ENCODE measurements at places on chromosomes 12 and 14.

GRCh38 chr14:100074431-100075100 lies 9.3 kb downstream of the EVL start:
- no peak for DNase-seq

DNA sequence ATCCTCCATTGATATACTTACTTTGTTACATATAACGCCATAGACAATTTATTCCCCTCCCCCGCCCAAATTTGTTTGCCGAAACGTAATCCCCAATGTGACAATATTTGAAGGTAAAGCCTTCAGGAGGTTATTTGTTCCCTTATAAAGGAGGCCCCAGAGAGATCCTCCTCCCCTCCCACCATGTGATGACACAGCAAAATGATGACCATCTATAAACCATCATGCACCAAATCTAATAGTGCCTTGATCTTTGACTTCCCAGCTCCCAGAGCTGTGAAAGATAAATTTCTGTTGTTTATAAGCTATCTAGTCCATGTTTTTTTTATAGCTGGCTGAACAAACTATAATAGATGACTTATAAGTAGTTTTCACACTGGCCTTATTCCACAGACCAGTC lies 122.2 kb downstream of the PTPRO start:
- no peak for DNase-seq

GRCh38 chr12:627863-628741 lies 35.1 kb downstream of the NINJ2 start:
- no peak for DNase-seq

- DNase-seq = no peak
Observed at GRCh38 chr12:103627189-103627855, 40.2 kb downstream of the STAB2 start.

- no peak for DNase-seq
Observed at GRCh38 chr14:52783206-52783605, 8.2 kb downstream of the GNPNAT1 start.

DNA sequence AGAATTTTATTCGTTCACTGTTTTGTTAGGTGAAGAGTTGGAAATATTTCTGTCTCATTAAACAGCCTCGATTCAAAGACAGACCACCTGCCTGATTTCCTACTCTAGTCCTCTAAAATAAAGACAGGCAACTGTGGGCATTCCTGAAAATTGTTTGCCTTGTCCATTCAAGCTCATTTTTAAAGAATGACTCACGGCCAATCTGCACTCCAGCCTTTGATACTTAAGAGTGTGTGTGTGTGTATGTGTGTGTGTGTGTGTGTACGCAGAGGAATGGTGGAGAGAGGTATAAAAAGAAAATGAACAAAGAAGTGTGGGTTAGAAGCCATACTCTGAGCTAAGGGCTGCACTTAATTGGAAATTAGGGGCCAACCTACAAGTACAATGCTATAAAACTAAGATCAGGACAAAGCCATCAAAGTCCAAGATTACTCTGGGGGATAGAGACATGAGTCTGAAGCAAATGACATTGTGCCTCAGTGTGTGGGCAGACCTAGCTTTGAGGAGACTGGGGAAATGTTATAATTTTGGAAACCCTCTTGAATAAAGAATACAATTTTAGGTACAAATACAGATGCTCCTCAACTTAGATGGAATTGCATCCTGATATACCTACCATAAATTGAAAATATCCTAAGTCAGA lies 45.6 kb upstream of the SOCS2 start:
- DNase-seq = no peak

GRCh38 chr14:74571901-74572725 lies 39.9 kb downstream of the LTBP2 start:
- no peak for DNase-seq

GRCh38 chr14:74019408-74020137 lies 424 bp downstream of the BBOF1 start:
- DNase-seq = no peak

DNA sequence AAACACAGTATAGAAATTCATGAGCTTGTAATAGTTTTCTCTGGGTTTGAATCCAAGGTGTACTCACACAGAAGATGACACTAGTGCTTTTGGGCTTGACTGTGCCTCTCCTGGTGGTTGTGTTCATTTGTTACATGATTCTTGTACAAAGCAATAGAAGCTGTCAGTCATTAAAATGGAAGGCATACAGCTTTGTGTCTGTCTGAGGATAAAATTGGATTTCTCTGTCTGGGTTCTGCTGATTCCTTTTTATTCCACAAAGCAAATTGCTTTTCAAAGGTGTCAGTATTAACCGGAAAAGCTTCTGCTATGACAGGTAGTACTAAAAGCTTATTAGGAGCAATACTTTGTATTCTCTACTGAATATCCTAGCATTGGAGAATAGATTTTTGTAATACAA lies 361.2 kb downstream of the SLC6A15 start:
- no peak for DNase-seq

DNA sequence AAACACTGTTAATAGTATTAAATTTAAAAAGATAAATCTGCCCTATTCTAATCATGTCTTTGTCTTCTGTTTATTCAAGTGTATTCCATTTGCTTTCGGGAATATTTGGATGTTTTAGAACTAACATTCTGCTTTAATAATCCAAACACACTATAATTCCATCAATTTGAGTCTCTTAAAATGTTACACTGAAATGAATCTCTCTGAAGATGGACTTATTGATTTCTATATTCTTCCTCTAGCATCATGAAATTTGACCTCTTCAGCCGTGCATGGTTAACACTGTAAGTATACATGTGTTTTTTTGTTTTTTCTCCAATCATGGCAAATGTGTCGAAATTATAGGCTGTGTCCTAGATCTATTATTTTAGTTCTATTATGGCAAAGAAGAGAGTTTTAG lies 339.2 kb downstream of the ACSS3 start:
- DNase-seq = no peak

DNA sequence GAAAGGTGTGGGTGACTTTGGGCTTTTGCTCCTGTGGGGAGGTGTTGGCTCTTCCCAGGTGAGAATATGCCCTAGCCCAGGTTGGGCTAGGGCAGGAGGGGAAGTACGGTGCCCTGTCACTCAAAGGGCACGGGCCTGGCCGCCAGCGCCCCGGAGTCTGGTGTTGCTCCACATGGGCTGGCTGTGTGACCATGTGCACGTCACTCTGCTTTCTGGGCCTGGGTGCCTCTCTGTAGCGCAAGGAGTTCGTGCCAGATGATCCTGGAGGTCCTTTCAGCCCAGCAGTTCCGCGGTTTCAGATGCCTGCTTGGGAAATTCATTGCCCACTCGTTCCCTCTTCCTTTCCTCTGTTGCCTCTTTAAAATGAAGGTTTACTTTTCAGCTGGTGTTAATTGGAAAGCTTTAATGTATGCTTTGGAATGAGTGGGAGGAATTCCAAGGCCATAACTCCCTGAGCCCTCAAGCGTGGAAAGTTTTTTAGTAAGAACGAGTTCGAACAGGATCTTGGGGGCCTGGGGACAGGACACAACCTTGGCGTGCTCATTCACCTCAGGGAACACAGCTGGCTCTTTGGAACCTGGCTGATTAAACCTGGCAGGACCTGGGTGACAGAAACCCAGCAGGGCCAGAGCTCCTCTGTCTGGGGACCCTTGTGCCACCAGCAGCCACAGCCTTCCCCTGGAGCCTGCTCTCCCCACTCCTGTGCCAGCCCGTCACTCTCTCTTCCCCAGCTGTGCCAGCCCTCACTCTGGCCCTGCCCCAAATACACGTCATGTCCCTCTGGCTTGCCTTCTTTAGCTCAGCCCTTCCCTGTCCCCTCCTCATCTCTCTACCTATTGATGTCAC lies 42.8 kb downstream of the TSPAN9 start:
- DNase-seq = no peak

DNA sequence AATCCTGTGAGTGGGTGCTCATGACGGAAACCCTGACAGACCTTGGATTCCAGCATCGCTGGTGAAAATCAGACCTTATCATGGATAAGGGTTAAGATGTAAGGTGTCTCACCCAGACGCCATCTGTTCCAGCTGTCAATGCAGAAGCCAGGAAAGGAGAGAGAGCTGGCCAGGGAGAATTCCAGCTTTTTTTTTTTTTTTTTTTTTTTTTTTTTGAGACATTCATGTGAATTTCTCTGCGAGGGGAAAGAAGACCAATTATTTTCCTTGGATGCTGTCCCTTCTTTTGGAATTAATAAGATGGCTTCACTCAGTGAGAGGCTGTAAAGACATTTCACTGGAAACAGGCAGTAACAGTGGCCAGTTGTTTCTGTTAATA lies 1.8 kb downstream of the TRAF3 start:
- no peak for DNase-seq

DNA sequence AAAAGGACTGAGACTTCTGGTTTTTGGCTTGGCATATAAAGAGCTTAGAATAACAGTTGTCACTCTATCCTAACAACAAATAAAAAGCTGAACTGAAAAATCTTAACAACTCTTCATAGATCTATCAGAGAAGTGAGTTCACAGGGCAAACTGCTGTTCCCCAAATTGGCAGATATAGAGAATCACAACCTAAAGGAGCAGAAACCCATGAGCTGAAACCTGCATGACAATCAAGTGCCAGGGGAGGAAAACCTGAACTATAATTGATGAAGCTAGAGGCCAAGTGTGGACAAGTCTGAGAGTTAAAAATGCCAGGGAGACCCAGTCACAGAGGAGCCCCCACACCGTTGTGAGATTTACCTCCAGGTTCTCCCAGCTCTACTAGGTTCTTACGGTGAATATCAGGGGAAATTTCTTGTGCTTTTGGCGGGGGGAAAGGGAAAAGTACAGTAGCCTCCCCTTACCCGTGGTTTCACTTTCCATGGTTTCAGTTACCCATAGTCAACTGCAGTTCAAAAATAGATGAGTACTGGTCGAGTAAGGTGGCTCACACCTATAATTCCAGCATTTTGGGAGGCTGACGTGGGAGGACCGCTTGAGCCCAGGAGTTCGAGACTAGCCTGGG lies 53.9 kb downstream of the ATF7 start:
- no peak for DNase-seq

- no peak for DNase-seq
Observed at GRCh38 chr14:71296184-71296583, 388.9 kb downstream of the PCNX1 start.

DNA sequence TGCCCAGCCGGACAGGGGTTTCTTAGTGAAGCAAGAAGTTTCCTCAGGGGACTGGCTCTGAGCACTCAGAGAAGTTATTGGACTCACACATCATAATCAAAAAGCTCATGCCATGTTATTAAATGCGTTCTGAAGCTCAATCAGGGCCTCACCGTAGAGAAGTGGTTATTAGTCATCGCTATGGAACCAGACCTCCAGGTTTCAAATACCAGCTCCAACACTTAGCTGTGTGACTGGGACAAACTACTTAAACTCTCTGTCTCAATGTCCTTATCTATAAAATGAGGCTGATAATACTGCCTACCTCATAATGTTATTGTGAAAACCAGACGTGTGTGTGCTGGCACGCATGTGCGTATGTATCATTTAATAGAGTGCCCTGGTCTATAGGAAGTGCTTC lies 7.3 kb downstream of the STAT6 start:
- DNase-seq = no peak

GRCh38 chr12:19707948-19708409 lies 268.7 kb downstream of the AEBP2 start:
- no peak for DNase-seq

DNA sequence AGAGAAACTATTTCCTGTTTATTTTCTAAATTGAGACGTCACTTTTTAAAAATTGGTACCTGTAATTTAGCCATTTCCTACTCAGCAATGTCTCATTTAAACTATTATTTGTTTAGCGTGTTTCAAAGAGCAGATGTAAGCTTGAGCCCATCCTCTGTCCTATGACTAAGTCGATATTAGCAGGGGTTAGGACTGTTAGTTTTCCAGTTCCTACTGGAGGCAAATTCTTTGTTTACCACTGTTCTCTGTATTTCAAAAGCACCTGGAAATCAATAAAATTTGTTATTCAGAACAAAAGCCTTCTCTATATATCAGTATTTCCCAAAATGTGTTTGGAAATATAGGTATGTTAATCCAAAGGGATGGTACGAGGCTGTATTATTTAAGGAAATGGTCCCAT lies 42.4 kb downstream of the MDM2 start:
- DNase-seq = no peak

- DNase-seq = no peak
Observed at GRCh38 chr14:89245802-89246201, 171.2 kb downstream of the FOXN3 start.

DNA sequence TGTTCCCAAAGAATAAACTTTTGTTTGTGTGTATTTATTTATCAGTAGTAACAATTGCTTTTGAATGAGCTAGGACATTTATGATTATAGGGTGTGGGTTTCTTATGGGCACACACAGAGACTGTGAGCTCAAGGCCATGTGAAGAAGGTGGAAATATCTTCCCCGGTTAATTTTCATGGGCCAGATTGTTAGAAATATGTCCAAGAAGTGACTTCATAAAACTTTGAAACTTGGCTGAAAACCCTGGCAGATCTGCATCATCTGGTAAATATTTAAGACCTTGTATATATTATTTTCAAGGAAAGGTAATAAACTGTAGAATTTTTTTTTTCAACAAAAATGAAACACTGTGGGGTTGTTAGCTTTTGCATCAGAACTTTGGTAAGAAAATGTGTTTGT lies 53.5 kb upstream of the RNU6-8 start:
- DNase-seq = no peak

- no peak for DNase-seq
Observed at GRCh38 chr12:32444895-32445294, 45.5 kb downstream of the FGD4 start.

DNA sequence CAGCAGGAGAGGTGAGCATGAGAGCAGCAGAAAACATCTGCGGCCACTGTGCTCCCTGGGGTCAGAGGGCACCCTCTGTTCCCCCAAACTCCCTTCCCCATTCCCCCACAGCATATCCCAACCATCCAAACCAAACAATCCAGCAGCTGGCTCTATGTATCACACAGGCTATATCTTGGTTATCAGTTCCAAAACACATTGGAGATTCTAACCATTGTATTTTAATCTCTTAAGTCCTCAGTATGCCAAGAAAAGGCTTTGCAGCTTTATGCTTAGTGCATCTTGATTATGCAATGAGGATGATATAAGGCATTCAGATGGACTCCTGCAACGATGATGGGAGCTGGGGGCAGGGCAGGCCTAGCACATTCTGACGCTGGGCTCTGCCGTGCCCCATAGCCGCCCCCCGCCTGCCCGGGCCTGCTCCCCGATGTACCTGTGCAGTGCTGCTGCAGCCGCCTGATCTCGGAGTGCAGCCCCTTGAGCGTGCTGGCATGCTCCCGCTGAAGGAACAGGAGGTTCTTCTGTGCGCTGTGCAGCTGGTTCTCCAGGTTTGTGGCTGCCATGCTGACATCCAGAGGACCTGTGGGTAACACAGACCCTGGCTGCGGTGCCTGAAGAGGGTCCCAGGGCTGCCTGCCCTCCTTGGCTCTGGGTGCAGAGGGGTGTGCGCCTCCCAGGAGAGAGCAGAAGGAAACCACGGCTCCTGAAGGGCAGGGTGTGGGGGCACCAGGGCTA lies 29.6 kb downstream of the CCDC92 start:
- DNase-seq = no peak

GRCh38 chr12:121892673-121893561 lies 4.3 kb downstream of the PSMD9 start:
- DNase-seq = no peak

DNA sequence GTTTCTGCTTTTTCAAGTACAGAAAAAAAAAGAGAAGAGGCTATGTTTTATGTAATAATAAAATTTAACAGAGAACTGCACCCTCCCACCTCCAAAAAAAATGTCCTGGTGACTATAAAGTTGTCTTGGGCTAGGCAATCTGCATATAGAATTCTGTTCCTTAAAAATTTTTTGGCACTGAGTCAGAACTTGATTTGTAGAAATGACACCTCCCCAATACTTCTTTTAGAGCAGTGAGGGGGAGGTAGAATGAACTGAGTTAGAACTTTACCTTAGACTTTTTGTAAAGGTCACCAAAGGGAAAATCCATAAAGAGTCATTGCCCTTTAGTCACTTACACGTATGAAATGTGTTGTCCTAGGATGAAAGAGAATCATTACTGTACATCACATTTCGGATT lies 80.0 kb downstream of the BTG1 start:
- DNase-seq = no peak

GRCh38 chr12:123595729-123596128 lies 6.2 kb upstream of the DDX55 start:
- DNase-seq = no peak

Measured in stimulated activated CD4-positive, alpha-beta T cell treated with anti-CD3 and anti-CD28 coated beads, Interleukin-2, amount 100 ng/mL, for 4 hours (primary cell).